ENCODE measurements at places on chromosomes 1 and 21. TPM values are rescaled to one million over a fixed set of nuclear protein-coding genes. Genes with fewer than 3 reads are reported as not detected.

The BLACAT1 gene
- not detected for total RNA-seq

The IL22RA1 gene
- 0.09 TPM for total RNA-seq

The HTR1D gene
- total RNA-seq: not detected

The GBP3 gene
- 28.6 TPM for total RNA-seq

The CASQ1 gene
- total RNA-seq: 0.18 TPM

The GBP5 gene
- not detected for total RNA-seq

The OR2G6 gene
- total RNA-seq: not detected

The LORICRIN gene
- not detected for total RNA-seq

The C1orf115 gene
- total RNA-seq: not detected

The SHISAL2A gene
- total RNA-seq: not detected

The SMCP gene
- not detected for total RNA-seq

The LYPLAL1 gene
- total RNA-seq: 15.4 TPM

The KCNT2 gene
- 8.0 TPM for total RNA-seq

The RNU1-2 gene
- 2,882 TPM for total RNA-seq

The S100A7 gene
- not detected for total RNA-seq

The MPZ gene
- total RNA-seq: 1.2 TPM

The LCE3C gene
- total RNA-seq: not detected

The FBXO2 gene
- 2.0 TPM for total RNA-seq

The S100A11 gene
- 381 TPM for total RNA-seq

The RASSF5 gene
- total RNA-seq: 4.1 TPM

The NID1 gene
- 26.7 TPM for total RNA-seq

The AADACL3 gene
- total RNA-seq: not detected

The DHCR24 gene
- 123 TPM for total RNA-seq

The ZMYND12 gene
- 1.6 TPM for total RNA-seq

The ABCG1 gene
- total RNA-seq: 0.08 TPM

The ZP4 gene
- total RNA-seq: not detected

The LYPD8 gene
- not detected for total RNA-seq

The OLFML2B gene
- total RNA-seq: 14.5 TPM

The SEC16B gene
- 4.8 TPM for total RNA-seq

The TRIM63 gene
- 1.5 TPM for total RNA-seq

The PTPN7 gene
- not detected for total RNA-seq

The WDR64 gene
- total RNA-seq: not detected

The NUF2 gene
- 1.2 TPM for total RNA-seq

The CR1L gene
- total RNA-seq: not detected

The AKR7A3 gene
- total RNA-seq: 0.36 TPM

The RGSL1 gene
- not detected for total RNA-seq

The RIPPLY3 gene
- total RNA-seq: not detected

The FCAMR gene
- not detected for total RNA-seq

The LINGO4 gene
- total RNA-seq: not detected

The C1QB gene
- not detected for total RNA-seq

The HPDL gene
- 1.4 TPM for total RNA-seq

The PROK1 gene
- not detected for total RNA-seq

The CNIH3 gene
- 72.4 TPM for total RNA-seq

The NEGR1 gene
- 20.7 TPM for total RNA-seq

The FTCD gene
- 0.27 TPM for total RNA-seq

The DEDD gene
- 7.8 TPM for total RNA-seq

The TRABD2B gene
- total RNA-seq: 0.16 TPM

The EPHA10 gene
- total RNA-seq: not detected

The MORC3 gene
- total RNA-seq: 19.5 TPM

The FCRL2 gene
- not detected for total RNA-seq

The ZSWIM5 gene
- total RNA-seq: 4.7 TPM

The DRAM2 gene
- 60.9 TPM for total RNA-seq

All from fibroblast of the aortic adventitia (primary cell).